ENCODE measurements at places on chromosomes 7 and 10.

- no peak for DNase-seq
Measured at GRCh38 chr7:107150375-107151073, 18.3 kb upstream of the HBP1 start.

- DNase-seq: no peak
Measured at GRCh38 chr10:124557648-124558338, 96.2 kb downstream of the LHPP start.

DNA sequence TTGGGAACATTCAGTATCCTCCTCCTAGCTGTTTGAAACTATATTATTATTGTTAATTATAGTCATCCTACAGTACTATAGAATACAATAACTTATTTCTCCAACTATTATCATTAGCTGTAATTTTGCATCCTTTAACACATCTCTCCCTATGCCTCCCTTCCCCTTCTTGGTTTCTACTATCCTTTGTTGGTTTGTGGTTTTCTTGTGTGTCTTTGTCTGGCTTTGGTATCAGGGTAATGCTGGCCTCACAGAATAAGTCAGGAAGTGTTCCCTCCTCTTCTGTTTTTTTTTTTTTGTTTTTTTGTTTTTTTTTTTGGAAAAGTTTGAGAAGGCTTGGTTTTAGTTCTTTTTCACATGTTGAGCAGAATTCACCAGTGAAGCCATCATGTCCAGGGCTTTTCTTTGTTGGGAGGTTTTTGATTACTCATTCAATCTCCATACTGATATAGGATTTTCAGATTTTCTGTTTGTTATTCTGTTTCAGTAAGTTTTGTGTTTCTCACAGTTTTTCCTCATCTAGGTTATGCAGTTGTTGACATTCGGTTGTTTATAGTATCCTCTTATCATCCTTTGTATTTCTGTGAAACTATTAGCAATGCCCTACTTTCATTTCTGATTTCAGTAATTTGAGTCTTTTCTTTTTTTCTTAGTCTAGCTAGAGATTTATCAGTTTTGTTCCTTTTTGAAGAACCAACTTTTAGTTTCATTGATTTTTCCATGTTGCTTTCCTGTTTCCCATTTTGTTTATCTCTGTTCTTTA is 21.6 kb downstream of the C1GALT1 start:
- no peak for DNase-seq

GRCh38 chr10:58971796-58972491 is 204.5 kb upstream of the PHYHIPL start:
- DNase-seq: no peak

- no peak for DNase-seq
Measured at GRCh38 chr7:107076781-107077698, 32.5 kb downstream of the PRKAR2B start.

GRCh38 chr7:13563257-13563656 is 426.2 kb downstream of the ETV1 start:
- no peak for DNase-seq

DNA sequence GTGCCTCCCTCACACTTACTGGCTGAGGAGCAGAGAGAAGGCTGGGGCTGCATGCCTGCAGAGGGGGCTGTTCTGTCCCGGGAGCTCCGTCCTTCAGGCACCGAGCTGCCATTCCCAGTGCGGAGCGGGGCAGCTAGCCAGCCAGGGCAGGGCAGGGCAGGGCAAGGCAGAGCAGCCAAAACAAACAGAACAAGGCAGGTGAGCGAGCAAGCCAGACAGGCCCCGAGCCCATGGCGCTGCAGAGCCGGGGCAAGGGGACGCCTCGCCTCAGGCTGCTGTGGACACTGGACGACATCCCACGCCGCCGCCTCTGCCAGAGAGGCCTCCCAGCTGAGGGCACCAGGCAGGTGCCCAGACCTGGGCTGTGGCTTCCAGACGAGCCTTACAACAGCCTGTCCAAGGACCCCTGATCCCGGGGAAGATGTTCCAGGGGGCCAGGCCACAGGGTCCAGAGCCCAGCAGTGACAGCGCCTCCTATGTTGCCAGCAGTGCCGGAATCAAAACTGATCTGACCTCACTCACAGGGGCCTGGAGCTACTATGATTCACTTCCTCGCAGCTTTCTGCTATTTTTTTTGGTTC is 8.2 kb upstream of the NDST2 start:
- no peak for DNase-seq

Measured in GM12878 (cell line).